DMS79 treated with DMSO at 0.1 percent for 48 hours (cell line): ENCODE measurements at places on chromosomes 12 and 14.

GRCh38 chr14:34489324-34489723 lies 27.3 kb upstream of the SPTSSA start:
- no peak for DNase-seq

- DNase-seq, result no peak
These were observed 482.8 kb upstream of the TBX3 start for GRCh38 chr12:115166698-115167315.

DNA sequence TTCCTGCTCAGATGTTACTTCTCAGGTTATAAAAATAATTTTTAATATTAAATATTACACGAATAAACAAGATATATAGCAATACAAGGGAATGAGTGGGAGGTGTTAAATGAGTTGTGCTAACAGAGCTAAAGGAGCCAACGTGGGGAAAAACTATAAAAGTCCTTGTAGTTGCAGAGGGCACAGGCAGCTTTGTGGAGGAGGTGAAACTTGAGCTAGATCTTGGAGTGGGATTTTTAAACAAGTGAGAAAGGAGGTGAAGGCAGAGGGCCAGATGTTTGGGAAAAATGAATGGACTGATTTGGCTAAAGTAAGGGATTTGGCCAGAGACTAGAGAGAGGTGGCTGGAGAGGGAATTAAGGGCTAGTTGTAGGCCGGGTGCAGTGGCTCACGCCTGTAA lies 5.2 kb upstream of the FKBP11 start:
- no peak for DNase-seq

GRCh38 chr12:104471336-104471735 lies 14.6 kb downstream of the CHST11 start:
- no peak for DNase-seq

DNA sequence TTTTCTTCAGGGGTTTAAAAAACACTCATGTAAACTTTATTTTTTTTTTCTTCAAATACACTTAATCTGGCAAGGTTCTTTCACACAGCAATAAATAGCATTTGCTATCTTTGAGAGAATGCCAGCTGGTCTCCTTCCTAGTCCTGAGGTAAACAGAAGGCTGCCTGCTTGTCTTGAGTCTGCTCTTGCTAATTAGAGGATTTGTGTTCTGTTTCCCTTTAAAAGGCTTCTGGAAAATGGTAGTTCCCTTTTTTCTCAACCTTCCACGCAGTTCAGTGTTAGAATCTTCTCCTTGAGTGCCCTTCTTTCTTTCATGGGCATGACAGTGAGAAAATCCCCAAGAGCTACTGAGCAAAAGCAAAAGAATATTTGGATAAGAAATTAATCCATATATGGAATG lies 92.3 kb upstream of the DCN start:
- no peak for DNase-seq

- DNase-seq, result no peak
These were observed 4.3 kb upstream of the PAPLN start for GRCh38 chr14:73232984-73233383.

- DNase-seq, result no peak
These were observed 395.0 kb downstream of the ZFP36L1 start for GRCh38 chr14:68397822-68398221.
